Left renal cortex interstitium (tissue), 4 donors: ENCODE measurements at places on chromosomes 4 and X.

DNA sequence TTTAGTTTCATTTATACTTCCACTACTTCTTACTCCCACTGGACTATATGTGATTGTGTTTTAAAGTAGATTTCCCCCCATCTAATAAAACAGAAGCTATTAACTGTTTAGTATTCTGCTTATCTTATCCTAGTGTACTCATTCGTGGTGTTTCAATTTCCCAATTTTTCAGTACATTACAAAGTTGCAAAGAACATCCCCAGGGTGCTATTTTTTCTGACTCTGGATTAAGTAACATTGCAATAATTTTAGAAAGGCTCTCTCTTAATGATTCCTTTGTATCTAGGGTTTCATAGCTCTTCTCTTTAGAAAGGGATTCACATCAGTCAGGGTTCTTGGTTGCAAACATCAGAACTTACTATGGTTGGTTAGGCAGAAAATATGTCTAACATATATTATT, 317.9 kb upstream of the DIPK2B start:
- DNase-seq, result no peak

GRCh38 chrX:110665223-110666002, 130.2 kb downstream of the CHRDL1 start:
- no peak for DNase-seq

GRCh38 chrX:148185631-148186030, 204.5 kb downstream of the FMR1NB start:
- no peak for DNase-seq

DNA sequence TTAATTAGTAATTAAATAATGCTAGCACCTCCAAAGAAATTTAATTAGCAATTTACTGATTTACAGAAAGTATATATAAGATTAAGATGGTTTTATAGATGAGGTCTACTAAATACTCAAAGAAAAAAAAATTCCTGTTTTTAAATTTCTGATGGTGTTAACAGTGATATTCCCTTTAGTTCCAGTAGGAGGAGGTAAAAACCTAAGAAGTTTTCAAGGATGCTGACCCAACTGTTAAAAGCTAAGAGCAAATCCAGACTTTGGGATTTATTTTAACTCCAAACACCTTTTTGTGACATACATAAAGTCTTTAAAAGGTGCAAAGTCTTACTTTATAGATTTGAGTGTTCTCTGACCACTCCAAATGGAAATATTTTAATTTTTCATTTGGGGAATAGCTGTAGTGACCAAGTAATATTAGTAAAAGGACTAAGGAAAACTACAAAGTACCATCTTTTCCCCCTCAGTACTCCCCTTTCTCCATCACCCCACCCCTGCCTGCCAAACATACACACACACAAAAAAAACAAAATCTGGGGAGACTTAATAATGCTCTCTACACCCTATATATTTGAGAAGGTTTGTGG, 34.2 kb upstream of the CSN1S1 start:
- no peak for DNase-seq

- peak; percentile 98 for DNase-seq
Measured at GRCh38 chr4:39181905-39182638, at the start of gene WDR19. TSS of gene WDR19 (plus strand) at chr4:39182529. CDS start at chr4:39182558, 29 bp downstream.

GRCh38 chr4:1347410-1347864, 429 bp downstream of the UVSSA start:
- peak; percentile 71 for DNase-seq

DNA sequence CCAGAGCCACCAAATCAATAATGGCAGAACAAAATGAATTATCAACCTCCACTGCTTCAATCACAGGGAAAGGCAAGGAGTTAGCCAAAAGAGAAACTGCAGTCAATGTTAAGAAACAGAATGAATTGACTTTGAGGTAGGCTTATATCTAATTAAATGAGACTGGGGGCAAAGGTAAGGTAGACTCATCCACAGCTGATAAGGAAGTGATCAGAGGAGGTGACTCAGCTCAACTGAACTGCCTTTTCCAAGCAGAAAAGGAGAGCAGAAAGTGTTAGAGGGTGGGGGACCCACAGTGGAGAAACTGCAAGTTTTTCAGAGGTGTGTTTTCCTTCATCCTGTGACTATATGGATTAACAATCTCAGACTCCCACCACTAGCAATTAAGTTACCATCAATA, 345.8 kb upstream of the PPARGC1A start:
- no peak for DNase-seq

DNA sequence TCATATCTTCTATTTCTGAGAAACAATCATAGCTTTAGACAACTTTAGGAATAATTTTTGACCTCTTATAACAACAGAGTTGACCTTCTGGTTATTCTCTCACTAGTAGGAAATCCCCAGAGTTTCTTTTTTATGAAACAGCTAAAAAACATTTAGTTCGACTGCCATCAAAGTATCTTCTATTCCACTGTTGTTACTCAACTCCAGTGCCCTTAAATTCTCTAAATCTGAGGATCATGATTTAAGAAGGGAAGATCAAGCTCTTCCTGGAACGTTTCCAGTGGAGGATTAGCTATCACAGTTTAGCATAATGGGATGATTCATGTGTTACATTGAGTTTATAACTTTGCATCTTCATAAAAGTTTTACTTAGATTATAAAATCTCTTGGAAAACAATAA, 134.9 kb upstream of the VEGFC start:
- no peak for DNase-seq

- DNase-seq, result no peak
Measured at GRCh38 chrX:8847360-8847759, 46.2 kb upstream of the FAM9A start.

DNA sequence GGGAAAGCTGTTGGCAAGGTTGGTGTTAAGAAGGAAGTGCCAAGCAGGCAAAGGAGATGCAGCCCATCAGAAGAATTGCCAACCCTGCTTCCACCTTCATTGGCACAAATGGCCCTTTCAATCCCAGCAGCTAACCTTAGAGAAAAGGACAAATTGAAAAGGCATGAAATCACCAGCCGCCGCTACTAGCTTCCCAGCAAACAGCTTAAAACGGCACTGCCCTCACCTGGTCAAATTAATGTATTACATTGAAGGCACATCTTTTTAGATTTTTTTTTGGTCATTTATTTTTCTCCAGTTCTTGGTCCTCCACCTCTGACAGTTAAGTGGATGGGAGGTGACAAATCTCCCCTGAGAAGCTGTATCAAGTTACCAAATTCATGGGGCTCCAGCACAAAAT, 51.0 kb upstream of the NHSL2 start:
- peak; percentile 16 for DNase-seq

- DNase-seq, result no peak
Measured at GRCh38 chrX:9393571-9393970, 71.3 kb upstream of the TBL1X start.

- no peak for DNase-seq
Measured at GRCh38 chr4:140242357-140243277, 88.6 kb upstream of the MAML3 start.

GRCh38 chr4:3338321-3338838, 45.6 kb downstream of the RGS12 start:
- DNase-seq, result no peak

- no peak for DNase-seq
Measured at GRCh38 chr4:8590546-8590880, 2.1 kb upstream of the CPZ start.

GRCh38 chr4:10124167-10124930, 7.8 kb upstream of the WDR1 start:
- DNase-seq, result no peak

- no peak for DNase-seq
Measured at GRCh38 chr4:55729351-55730279, 90.0 kb upstream of the EXOC1L start.

DNA sequence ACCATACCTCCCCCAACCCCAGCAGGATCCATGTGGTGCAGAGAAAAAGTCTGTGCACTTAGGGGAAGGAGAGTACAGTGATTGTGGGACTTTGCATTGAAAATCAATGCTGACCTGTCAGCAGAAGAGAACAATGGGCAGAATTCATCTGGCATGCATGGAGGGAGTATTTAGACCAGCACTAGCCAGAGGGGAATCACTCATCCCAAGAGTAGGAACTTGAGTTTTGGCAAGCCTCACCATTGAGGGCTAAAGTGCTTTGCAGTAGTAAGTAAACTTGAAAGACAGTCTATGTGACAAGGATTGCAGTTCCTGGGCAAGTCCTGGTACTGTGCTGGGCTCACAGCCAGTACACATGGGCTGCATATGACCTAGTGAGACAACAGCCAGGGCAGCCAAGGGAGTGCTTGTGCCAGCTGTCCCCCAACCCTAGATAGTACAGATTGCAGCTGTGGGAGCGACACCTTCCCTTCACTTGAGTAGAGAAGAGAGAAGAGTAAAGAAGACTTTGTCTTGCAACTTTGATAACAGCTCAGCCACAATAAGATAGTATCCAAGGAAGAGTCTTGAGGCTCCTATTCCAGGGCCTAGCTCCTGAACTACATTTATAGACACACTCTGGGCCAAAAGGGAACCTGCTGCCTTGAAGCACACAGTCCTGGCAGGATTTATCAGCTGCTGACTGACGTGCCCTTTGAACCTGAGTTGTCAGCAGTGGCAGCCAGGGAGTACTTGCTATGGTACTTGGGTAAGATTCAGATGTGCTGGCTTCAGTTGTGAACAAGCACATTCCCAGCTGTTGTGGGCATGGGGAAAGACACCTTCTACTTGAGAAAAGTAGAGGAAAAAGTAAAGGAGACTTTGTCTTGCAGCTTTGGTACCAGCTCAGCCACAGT, 48.7 kb downstream of the HDX start:
- no peak for DNase-seq

DNA sequence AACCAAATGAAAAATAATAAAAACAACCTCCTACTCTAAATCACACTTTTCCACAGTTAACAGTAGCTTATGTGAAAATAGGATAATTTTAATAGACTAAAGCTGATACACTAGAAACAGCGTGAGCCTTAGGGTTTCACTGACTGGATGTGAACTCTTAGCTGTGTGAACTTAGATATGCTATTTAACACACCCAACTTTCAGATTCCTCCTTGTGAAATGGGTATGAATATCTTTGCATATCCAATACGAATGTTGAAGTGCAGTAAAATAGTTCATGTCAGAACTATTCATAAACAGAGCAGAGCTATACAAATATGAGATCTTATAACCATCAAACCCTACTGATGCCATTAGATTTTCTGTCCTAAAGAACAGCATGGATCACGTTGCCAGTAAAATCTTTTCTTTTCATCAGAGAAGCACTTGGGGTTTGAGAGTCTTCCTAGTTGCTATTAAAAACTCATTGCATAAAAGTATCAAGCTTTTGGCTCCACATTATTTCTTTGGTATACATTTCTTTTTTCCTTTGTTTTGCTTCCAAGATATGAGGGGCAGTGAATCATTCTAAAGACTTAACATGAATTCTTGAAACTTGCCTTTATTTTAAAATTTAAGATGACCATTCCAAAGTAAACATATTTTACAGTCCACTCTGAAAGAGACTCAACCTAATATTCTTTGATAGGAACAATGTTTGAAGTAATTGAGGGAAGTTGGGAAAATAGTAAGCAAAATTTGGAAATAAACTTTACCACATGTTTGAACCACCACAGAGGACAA, 102.4 kb downstream of the CPE start:
- DNase-seq, result no peak

- no peak for DNase-seq
Measured at GRCh38 chr4:79366422-79366821, 40.6 kb upstream of the NAA11 start.

DNA sequence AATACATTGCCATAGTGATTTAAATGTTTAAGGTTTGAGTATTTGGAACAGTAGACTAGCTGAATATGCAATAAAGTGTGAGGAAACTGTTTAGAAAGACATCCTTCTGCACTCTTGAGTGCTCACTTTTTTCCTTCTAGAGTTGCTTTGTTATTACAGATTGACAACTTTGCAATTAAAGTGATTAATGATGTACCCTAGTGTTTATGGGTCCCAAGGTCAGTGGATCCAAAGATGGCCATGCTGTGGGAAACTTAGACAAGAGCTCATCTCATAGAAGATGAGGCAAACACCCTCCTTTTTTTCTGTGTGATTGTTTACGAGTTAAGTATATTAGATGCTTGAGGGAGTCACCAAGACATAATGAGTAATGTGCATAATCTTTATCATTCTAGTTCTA, 118.8 kb downstream of the PDLIM5 start:
- DNase-seq, result no peak

DNA sequence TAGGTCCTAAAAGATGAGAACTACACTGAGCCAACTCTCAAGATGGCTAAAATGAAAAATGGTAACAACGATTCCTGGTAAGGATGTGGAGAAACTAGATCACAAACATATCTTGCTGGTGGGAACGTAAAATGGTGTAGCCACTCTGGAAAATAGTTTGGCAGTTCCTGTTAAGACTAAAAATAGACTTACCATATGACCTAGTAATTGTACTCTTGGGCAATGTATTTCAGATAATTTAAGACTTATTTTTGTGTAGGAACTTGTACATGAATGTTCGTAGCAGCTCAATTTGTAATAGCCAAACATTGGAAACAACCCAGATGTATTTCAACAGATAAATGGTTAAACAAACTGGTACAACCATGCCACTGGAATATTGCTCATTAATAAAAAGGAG, 106.2 kb downstream of the HDAC8 start:
- no peak for DNase-seq

- DNase-seq, result no peak
Measured at GRCh38 chr4:41079881-41080560, 134.3 kb downstream of the APBB2 start.

DNA sequence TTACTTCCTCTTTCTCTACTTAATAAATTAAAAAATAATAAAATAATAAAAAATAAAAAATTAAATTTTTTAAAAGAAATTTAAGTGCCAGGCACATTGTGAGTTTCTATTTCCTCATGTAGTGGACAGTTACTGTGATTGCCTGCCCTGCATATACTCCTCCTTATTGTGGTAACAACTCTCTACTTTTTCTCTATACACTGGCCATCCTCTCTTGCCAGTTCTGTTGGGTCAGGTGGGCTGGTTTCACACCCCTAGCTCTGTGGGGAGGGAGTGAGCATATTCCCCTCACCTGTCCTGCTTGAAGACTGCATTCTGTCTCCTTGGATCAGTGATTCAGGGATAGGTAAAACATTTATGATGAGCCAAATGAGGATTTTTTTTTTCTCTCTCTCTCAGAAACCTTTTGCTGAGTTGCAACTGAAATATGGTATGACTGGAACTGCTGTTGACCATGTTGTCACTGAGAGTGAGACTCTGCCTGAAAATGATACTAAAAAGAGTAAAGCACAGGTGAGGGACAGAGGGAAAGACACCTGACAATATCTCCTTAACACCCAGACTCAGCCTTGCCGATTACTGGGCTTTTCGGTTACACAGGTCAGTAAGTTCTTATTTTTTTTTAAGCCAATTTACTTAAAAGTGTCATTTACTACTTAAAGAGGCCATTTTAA, 37.2 kb downstream of the CXXC4 start:
- DNase-seq, result no peak
